Kidney (tissue), 22 donors: ENCODE measurements at places on chromosomes 1 and 21. TPM values are rescaled to one million over a fixed set of nuclear protein-coding genes. Genes with fewer than 3 reads are reported as not detected.

The KIF17 gene
- polyA plus RNA-seq = 3.7 TPM

The LCE1F gene
- polyA plus RNA-seq = not detected

The HTR6 gene
- polyA plus RNA-seq = not detected

The MANEAL gene
- polyA plus RNA-seq = 4.6 TPM

The CD247 gene
- polyA plus RNA-seq = 1.8 TPM

The ERICH3 gene
- polyA plus RNA-seq = not detected
